ENCODE measurements at places on chromosomes 6 and 20.

- DNase-seq: no peak
Measured at GRCh38 chr20:51092338-51092737, 69.4 kb upstream of the KCNG1 start.

DNA sequence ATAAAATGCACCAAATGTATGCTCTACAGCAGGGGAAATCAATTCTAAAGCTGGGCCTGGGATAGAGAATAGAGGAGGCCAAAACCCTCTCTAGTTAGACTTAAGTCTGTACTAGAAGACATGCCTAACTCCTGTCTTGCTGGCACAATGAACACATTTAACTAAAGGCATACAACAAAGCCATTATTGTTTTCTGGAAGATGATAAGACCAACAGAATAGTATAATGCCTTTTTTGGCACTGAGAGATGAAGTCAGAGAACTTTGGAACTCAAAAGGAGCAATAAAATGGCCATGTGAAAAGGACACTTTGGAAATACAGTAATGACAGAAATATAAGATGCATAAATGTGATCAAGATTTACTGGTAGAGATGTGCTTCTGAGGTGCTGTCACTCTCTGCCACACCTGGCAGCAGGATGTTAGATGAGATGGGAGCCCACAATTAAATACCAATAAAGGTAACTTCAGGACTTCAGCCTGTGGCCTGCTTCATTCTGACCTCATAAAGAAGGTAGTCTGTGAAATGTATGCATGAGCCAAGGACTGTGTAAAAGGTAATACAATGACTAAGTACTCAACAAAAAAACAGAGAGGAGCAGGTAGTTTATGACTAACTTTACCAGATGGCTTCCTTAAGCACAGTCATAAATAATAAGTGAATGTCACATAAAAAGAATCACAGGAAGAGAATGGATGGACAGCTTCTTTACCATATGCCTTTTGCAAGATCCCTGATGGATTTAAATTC lies 333.4 kb downstream of the BCKDHB start:
- no peak for DNase-seq

GRCh38 chr6:26570027-26570809 lies 26.5 kb upstream of the ABT1 start:
- no peak for DNase-seq

DNA sequence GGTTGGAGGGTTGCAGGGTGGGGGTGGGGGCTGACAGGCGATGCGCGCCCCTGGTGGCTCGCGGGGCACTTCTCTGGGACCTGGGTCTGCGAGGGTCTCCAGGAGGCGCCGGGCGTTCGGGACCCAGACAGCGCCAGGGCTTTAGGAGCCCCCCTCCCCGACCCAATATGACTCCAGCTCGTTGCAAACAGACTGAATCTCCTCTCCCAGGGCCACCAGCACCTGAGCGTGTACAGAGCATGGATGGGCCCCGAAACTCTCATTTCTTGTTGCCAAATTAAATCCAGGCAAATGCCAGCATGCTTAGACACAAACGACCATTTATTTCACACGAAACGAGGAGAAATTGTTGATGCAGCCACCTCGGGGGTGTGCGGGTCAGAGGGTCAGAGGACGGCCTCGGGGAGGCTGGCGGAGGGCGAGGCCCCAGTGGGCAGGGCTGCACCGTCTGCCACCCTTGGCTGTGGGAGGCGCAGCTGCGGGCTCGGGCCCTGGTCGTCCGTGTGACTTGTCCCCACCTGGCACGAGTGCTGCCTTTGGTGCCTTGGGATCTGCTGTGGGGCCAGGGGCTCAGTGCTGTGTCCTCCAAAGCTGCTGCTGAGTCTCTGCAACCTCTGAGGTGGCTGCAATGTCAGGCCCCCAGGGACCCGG lies 20.9 kb upstream of the GATA5 start:
- no peak for DNase-seq

GRCh38 chr6:123913863-123914262 lies 110.2 kb downstream of the NKAIN2 start:
- DNase-seq: no peak

DNA sequence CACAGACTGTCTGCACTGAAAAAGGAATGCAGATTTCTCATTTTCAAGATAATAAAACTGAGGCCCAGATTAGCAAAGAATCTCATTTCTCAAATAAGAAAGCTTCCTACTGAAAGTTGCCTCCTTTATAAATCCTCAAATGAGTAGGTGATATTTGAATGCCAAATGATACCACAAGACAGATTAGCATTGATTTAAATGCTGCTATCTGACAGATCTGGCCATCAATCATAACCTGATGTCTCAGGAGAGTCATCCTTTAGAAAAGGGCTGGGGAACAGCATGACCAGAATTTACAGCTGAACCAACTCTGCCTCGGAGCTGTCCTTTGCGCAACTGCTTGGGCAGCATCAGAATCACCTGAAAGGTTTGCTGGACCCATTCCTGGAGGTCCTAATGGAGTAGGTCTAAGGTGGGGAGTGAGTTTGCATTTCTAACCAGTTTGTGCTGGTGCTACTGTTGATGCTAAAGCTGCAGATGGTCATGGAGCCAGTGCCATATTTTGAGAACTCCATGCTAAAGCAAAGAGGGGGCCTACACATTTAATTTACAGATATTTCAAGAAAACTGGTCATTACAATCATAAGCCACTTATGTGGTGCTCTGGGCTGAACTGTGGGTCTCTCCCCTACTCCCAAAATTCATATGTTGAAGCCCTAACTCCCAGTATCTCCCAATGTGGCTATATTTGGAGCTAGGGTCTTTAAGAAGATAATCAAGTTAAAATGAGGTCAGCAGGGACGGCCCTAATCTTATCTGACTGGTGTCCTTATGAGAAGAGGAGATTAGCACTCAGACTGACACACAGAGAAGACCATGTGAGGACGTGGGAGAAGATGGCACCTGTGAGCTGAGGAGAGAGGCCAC lies 295.5 kb upstream of the JARID2 start:
- no peak for DNase-seq
